Immature natural killer cell (primary cell): ENCODE measurements at places on chromosomes 4 and X. TPM values are rescaled to one million over a fixed set of nuclear protein-coding genes. Genes with fewer than 3 reads are reported as not detected.

Gene EBP
- 233 TPM for polyA plus RNA-seq

Gene NDNF
- polyA plus RNA-seq: not detected

Gene NXF2
- not detected for polyA plus RNA-seq

Gene RADX
- polyA plus RNA-seq: 1.4 TPM

Gene ARAP2
- polyA plus RNA-seq: 34.7 TPM

Gene MID1
- polyA plus RNA-seq: not detected

Gene CFAP99
- not detected for polyA plus RNA-seq

Gene CNGA1
- polyA plus RNA-seq: not detected

Gene PLS3
- not detected for polyA plus RNA-seq

Gene SMIM20
- polyA plus RNA-seq: 36.9 TPM

Gene SLIT2
- polyA plus RNA-seq: not detected

Gene USP9X
- polyA plus RNA-seq: 7.4 TPM

Gene SPANXA1
- not detected for polyA plus RNA-seq

Gene MAGEB1
- polyA plus RNA-seq: not detected

Gene MAGEC2
- polyA plus RNA-seq: not detected

DNA sequence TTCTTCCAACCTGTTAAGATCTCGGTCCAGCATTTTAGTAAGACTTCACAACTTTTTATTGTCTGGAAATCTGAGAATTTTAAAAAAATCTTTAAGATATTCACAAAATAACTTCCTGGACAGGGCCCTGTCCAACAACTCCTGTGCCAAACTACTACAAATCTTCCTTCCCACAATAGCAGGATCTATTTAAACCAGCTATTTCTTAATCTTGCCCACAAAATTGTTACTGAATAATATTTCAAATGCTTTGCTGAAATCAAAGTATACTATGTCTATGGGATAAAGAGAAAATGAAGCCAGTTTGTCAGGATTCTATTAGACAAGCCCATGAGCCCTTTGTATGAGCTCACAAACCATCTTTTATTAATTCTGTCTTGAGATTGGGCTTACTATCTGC lies 104.1 kb upstream of the DDIT4L start:
- DNase-seq: no peak

GRCh38 chr4:83599183-83599582 lies 63.3 kb downstream of the GPAT3 start:
- DNase-seq: no peak

GRCh38 chrX:71581210-71581609 lies 3.0 kb downstream of the GCNA start:
- no peak for DNase-seq

DNA sequence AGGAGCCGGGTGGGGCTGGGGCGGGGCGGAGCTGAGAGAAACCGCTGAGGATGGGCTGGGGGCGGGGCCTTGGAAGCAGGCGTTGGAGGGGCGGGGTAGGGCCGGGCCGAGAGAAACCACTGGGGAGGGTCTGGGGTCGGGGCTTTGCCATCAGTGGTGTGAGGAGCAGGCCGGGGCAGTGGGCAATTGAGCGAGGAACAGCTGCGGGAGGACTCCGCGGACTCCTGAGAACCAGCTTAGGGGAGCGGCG lies 1.3 kb upstream of the EOLA2 start:
- DNase-seq: no peak

GRCh38 chr4:153065276-153065675 lies 129.2 kb downstream of the FHDC1 start:
- no peak for DNase-seq

DNA sequence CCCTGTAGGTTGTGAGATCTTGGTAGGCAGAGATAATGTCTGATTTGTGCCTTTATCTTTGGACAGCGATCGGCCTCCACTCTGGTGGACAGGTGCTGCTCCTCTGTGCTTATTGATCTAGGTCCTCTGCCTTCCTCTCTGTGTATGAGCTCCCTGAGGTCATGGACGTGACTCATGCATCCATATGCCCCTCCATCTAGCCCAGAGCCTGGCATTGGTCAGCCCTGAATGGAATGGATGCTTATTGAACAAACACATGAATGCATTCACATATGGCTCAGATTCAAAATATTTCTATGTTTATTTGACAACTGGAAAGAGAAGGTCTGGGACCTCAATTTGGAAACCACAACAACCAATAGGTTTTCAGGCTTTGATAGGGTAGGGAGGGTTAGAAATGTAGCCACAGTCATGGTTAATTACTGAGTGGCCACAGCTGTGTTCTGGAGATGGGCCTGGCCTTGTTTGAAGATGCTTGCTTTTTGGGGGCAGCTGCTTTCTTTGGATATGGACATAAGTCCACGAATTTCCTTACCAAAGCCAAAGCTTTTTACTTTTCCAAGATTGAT lies 76.2 kb downstream of the SEL1L3 start:
- DNase-seq: no peak

GRCh38 chr4:150209140-150209829 lies 131.0 kb downstream of the DCLK2 start:
- DNase-seq: no peak

GRCh38 chr4:67521506-67521905 lies 23.8 kb downstream of the CENPC start:
- no peak for DNase-seq

GRCh38 chr4:184475096-184475461 lies 729 bp upstream of the IRF2 start:
- peak; percentile 53 for DNase-seq

GRCh38 chrX:68822641-68823410 lies 6.0 kb upstream of the EFNB1 start:
- DNase-seq: no peak

DNA sequence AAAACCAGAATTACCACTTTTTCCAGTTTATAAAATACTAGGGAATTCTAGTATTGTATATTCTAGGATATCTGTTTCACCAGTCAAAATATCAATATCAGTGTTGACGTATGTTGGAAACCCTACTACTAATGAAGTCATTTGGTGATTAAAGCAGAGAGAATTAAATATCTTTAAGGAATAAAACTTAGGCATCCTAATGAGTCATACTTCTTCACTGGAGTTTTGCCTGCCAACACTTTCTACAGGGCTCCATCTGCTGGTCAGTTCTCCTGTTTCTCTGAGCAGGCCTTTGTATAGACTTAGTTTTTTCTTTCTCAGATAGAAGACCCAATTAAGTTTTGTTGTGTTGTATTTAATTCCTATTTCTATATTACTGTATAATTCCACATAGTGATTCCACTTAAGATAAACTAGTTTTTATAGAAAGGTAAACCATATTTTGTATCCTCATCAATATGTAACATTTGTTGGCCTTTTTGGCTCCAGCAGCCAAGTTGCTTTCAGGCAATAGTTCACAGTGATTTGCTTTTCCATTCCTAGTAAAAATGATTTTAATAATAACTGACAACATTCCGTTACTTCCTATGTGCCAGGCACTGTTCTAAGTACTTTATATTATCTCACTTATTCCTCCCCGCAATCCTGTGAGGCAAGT lies 3.5 kb downstream of the AP1AR start:
- peak; percentile 52 for DNase-seq

DNA sequence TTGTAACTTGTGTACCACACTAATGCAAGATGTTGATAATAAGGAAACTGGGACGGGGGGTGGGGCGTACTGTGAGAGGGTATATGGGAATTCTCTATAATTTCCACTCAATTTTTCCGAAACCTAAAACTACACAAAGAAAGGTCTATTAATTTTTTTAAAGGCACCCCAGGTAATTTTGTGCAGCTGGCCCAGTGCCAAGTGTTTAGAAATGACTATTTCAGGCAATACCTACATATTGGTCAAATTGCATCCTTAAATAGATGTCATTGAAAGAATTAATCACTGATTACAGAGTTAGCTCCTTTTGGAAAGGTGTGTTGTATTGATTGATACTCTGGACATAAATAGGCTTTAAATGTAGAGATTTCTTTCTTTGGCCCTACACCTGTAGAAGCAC lies 10.1 kb upstream of the MTMR1 start:
- DNase-seq: no peak

GRCh38 chrX:79176028-79176427 lies 31.5 kb downstream of the GPR174 start:
- peak; percentile 33 for DNase-seq

DNA sequence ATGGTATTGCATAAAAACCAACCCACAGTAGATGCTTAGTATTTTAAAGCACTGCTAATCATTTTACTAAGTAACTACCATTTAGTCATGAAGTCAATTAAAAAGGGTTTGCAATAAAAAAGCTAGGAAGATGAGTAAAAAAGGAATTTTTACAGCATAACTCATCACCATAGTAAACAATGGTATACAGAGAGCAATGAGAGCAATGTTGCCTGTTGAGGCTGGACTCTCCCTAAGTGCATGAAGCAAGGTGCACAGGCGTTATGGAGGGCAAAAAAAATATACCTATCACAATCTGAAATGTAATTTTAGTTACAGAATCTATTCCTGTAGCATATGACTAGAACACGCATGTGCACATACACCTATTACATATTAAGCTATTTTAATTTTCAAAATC lies 129.6 kb upstream of the BMP3 start:
- DNase-seq: no peak

DNA sequence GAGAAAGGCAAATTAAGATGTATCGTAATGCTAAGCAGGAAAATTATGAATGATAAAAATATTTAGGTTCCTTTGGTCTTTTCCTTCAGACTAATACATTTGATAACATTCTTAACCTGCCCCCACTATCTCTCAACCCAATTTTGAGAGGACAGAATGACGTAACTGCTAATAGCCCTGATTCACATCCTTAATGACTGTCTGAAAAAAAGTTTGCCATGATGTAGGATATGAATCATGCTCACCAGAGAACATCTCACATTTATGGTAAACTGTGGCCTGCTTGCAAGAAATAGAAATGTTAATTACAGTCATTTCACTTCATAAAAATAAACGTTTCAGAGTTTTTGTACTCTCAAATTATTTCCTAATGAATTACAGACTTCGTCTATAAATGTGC lies 128.0 kb upstream of the VEGFC start:
- DNase-seq: no peak

- no peak for DNase-seq
Observed at GRCh38 chr4:141853091-141853764, 216.8 kb downstream of the IL15 start.

GRCh38 chr4:57442831-57443291 lies 332.7 kb upstream of the IGFBP7 start:
- DNase-seq: no peak

- no peak for DNase-seq
Observed at GRCh38 chrX:9493936-9494335, 29.1 kb downstream of the TBL1X start.

GRCh38 chr4:16785793-16786527 lies 112.5 kb downstream of the LDB2 start:
- no peak for DNase-seq

DNA sequence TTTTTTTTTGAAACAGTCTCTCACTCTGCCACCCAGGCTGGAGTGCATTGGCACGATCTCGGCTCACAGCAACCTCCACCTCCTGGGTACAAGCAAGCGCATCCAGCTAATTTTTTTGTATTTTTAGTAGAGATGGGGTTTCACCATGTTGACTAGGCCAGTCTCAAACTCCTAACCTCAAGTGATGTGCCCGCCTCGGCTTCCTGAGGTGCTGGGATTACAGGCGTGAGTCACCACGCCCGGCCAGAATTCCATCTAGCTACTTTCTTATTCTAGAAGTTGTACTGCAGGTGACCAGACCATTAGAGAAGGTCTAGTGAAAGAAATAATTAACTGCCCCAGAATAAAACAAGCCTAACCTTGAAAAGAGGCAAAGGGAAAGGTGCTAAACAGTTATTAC lies 2.3 kb downstream of the LRBA start:
- DNase-seq: no peak

- DNase-seq: no peak
Observed at GRCh38 chr4:95516528-95517017, 32.2 kb downstream of the UNC5C start.

- no peak for DNase-seq
Observed at GRCh38 chrX:100341142-100341510, 68.9 kb downstream of the PCDH19 start.

GRCh38 chr4:68536375-68536774 lies 39.7 kb downstream of the UGT2B17 start:
- no peak for DNase-seq

GRCh38 chr4:24315056-24315455 lies 269.3 kb downstream of the DHX15 start:
- no peak for DNase-seq

- no peak for DNase-seq
Observed at GRCh38 chr4:76488888-76489685, 54.1 kb downstream of the SHROOM3 start.

DNA sequence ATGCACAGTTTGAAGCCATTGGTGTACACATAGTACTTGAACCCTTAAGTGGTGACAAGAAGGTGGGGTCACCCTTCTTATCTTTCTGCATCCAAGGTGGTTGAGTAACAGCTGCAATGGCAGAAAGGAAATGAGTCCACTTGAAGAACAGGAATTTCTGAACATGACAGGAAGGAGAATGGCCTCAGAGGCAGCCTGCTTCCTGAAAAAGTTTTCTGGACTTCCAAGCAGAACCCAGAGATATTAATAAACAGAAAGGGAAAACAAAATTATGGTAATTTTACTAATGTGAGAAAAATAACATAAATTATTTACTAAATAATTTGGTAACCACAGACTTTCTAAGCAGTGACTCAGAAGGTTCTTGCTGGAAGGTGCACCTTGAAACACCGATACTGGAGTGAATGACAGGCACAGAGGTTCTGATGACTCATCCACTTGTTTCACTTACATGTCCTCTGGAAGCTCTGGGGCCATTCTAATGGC lies 119.9 kb upstream of the HS3ST1 start:
- no peak for DNase-seq

DNA sequence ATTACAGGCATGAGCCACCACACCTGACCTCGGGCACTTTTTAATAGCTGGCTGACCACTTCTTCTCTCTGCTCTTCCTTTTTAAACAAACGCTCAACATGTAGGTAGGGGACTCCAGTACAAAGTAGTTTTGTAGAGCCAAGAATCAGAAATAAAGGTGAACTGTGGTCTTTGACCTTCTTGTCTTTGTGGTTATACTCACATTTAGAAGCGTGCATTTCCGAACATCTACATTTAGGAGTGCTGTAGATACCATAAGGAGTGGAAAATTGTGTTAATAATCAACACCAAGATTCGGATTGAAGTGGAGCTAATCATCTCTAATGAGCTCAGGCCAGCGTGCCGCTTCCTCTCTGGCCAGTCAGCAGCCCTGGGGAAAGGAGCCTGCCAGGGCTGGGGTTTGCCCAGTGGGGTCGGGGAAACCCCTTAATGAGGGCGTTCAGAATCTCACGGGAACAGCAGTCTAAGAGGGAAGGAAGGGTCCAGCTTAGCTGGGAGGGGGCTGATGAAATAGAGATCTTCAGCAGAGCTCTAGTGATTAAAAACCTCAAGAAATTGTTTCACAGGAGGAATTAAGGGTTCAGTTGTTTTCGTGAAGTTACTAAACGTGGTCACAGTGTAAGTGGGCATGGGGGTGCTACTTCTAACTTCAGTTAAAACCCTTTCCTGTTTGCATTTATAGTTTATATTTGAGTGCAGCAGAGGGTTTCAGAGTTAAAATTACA lies 81.2 kb downstream of the GAB1 start:
- DNase-seq: no peak

GRCh38 chrX:132270021-132270420 lies 50.8 kb upstream of the RAP2C start:
- DNase-seq: no peak
